ENCODE measurements at places on chromosomes 1 and 21.

- no peak for DNase-seq
- no peaks in the 10 kb centered on the region for H3K36me3 ChIP-seq
- no peak overlapping the region for H3K27ac ChIP-seq
- no peaks in the 10 kb centered on the region for H3K27me3 ChIP-seq
- no peak overlapping the region for H3K4me3 ChIP-seq
- peaks cover 26% of the 10 kb centered on the region for H3K4me1 ChIP-seq
Measured at GRCh38 chr1:54608566-54609230, 14.6 kb downstream of the FAM151A start.

GRCh38 chr1:36352910-36353878, 29.7 kb upstream of the EVA1B start:
- no peaks in the 10 kb centered on the region for H3K27me3 ChIP-seq
- no peak overlapping the region for H3K4me3 ChIP-seq
- peak overlapping the region; percentile 20 for H3K27ac ChIP-seq
- no peak for DNase-seq

- no peaks in the 10 kb centered on the region for H3K4me1 ChIP-seq
- no peak overlapping the region for H3K4me3 ChIP-seq
- peaks cover 20% of the 10 kb centered on the region for H3K27me3 ChIP-seq
- H3K36me3 ChIP-seq = no peaks in the 10 kb centered on the region
- no peak overlapping the region for H3K27ac ChIP-seq
- DNase-seq = no peak
Measured at GRCh38 chr1:233343262-233343661, 15.7 kb downstream of the MAP3K21 start.

- no peaks in the 10 kb centered on the region for H3K36me3 ChIP-seq
- peak overlapping the region; percentile 43 for H3K27ac ChIP-seq
- peaks cover 8% of the 10 kb centered on the region for H3K4me1 ChIP-seq
- DNase-seq = no peak
- no peaks in the 10 kb centered on the region for H3K27me3 ChIP-seq
Measured at GRCh38 chr21:45574081-45574501, 31.9 kb upstream of the SLC19A1 start.

- H3K27ac ChIP-seq = peak overlapping the region; percentile 15
- peaks cover 17% of the 10 kb centered on the region for H3K36me3 ChIP-seq
- peaks cover 41% of the 10 kb centered on the region for H3K4me1 ChIP-seq
- no peaks in the 10 kb centered on the region for H3K27me3 ChIP-seq
- H3K4me3 ChIP-seq = no peak overlapping the region
- no peak for DNase-seq
Measured at GRCh38 chr1:89887270-89887669, 66.4 kb downstream of the LRRC8D start.

GRCh38 chr1:86915737-86916235, 1.4 kb downstream of the HS2ST1 start:
- no peaks in the 10 kb centered on the region for H3K36me3 ChIP-seq
- H3K27me3 ChIP-seq = no peaks in the 10 kb centered on the region
- H3K4me1 ChIP-seq = peaks cover 39% of the 10 kb centered on the region
- DNase-seq = no peak
- no peak overlapping the region for H3K27ac ChIP-seq

DNA sequence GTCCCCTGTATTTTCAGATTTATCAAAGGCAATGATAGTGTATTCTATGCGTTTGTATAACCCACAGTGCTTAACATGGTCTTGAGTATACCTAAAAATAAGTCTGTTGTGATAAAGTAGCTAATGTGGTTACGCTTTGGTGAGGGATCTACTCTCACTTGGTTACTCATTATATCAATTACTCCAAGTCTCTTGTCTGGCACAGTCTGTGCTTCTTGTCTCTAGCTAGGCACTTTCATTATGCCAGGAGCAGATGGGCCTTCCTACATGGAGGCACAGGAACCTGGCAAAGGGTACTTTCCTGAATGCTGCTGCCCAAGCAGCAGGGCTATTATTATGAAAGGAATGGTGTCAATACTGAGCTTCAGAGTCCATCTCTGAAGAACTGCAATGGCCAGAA, 4.2 kb upstream of the PTPN22 start:
- H3K27me3 ChIP-seq = no peaks in the 10 kb centered on the region
- peaks cover 59% of the 10 kb centered on the region for H3K4me1 ChIP-seq
- no peak for DNase-seq
- no peaks in the 10 kb centered on the region for H3K36me3 ChIP-seq

DNA sequence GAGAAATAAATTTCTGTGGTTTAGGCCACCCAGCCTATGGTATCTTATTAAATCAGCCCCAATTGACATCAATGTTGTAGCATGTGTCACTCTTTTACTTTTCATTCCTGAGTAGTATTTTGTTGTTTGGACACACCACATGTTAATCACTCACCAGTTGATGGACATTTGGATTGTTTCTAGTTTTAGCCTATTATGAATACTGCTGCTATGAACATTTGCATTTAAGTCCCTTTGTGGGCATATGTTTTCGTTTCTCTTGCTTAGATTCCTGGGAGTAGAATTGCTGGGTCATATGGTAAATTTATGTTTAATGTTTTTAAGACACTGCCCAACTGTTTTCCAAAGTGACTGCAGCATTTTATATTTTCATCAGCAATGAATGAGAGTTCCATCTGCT, 50.2 kb upstream of the NUF2 start:
- no peaks in the 10 kb centered on the region for H3K4me1 ChIP-seq
- no peaks in the 10 kb centered on the region for H3K27me3 ChIP-seq
- no peak overlapping the region for H3K4me3 ChIP-seq
- H3K36me3 ChIP-seq = peaks cover 10% of the 10 kb centered on the region

DNA sequence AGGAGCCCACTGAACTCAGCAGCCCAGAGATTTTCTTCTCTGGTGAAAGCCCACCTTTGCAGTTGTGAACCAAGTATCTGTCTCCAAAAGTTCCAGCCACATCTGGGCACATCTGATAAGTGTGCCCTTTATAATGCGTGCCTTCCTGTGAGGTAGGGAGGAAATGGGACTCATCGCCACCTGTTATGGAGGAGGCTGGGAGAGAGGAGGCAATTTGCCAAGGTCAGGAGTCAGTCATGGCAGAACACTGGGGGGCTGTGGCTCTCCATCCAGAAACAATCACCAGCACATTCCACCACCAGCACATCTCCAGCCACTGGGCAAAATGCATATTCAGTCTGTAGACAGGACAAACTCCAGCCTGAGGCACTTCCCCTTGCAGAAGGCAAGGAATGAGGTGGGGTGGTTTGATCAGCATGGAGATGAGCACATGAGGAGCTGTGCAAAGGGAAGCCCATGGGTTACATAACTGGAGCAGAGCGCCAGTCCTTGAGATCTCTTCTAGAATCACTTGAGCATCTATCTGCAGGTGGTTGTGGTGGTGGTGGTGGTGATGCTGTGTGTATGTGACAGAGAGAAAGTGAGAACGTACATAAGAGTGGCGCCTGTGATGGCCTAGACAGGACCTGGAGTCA, 15.0 kb upstream of the LEMD1 start:
- DNase-seq = no peak
- no peak overlapping the region for H3K4me3 ChIP-seq
- peaks cover 7% of the 10 kb centered on the region for H3K27me3 ChIP-seq
- no peaks in the 10 kb centered on the region for H3K36me3 ChIP-seq
- no peak overlapping the region for H3K27ac ChIP-seq

DNA sequence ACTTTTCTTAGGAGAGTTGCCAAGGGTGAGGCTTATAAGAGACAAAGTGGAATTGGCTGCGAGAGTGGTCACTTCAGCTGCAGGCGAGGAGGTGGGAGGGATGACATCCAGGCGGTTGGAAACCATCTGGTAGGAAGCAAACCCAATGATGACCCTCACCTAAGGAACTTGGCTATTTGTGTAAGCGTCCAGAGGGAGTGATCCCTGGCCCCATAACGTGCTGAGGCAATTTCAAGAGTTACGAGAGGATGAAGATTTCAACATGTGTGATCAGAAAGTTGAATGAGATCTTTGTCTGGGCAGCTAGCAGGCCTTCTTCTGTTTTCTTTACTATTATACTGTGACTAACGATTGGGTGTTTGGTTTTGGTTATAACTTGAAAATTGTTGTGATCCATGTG, 102.7 kb upstream of the VANGL1 start:
- H3K4me3 ChIP-seq = no peak overlapping the region
- no peaks in the 10 kb centered on the region for H3K4me1 ChIP-seq
- peaks cover 2% of the 10 kb centered on the region for H3K36me3 ChIP-seq
- no peak overlapping the region for H3K27ac ChIP-seq
- no peak for DNase-seq
- H3K27me3 ChIP-seq = peaks cover 1% of the 10 kb centered on the region

DNA sequence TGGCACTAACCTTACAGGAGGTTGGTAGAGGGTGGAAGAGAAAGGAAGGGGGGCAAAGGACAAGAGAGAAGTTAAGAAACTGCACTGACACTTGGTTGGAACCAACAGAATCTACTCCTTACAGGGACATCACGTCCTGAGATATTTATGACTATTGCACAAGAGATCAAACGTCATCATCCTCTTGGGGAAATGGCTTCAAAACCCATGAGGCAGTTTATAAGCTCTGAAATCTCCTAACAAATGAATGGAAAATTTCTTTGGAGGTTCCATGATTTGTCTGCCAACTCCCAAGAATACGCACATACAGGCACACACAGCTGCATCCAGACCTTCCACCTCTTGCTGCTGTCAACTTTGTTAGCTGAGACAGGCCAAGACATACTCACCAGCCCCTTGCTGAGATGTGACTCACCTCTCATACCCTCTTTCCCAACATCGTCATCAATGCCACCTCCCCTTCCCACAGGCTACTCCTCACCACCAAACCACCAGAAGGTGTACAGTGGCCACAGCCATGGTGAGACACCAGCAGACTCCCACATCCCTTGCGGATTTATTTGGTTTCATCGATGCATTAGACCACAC, 135.5 kb downstream of the SETD4 start:
- peaks cover 2% of the 10 kb centered on the region for H3K4me1 ChIP-seq
- H3K4me3 ChIP-seq = no peak overlapping the region
- H3K36me3 ChIP-seq = no peaks in the 10 kb centered on the region

DNA sequence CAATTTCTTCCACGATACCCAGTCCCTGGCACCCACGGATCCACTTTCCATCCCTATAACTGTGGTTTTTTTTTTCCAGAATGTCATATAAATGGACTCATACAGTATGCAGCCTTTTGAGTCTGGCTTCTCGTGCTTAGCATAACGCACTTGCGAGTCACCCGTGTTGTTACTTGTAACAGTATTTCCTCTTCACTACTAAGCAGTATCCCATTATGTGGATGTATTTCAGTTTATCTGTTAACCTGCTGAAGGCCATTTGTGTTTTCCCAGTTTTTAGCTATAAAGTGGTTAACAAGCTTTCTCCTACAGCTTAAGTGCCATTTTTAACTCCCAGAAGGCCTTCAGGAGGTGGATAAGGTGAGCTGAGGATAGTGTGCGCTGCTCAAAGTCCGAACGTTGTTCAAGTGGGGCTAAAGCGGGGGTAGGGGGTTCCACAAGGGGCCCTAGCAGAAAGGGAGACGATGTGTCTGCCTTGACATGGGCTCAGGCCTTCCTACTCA, 829 bp downstream of the ADAR start:
- H3K27ac ChIP-seq = peak overlapping the region; percentile 100
- H3K4me1 ChIP-seq = peaks cover 84% of the 10 kb centered on the region
- no peak for DNase-seq
- no peaks in the 10 kb centered on the region for H3K36me3 ChIP-seq
- H3K27me3 ChIP-seq = no peaks in the 10 kb centered on the region
- peak overlapping the region; percentile 97 for H3K4me3 ChIP-seq

- H3K4me1 ChIP-seq = no peaks in the 10 kb centered on the region
- H3K4me3 ChIP-seq = no peak overlapping the region
- DNase-seq = no peak
- no peak overlapping the region for H3K27ac ChIP-seq
- H3K36me3 ChIP-seq = no peaks in the 10 kb centered on the region
Measured at GRCh38 chr1:153253076-153253475, 6.4 kb upstream of the LORICRIN start.

DNA sequence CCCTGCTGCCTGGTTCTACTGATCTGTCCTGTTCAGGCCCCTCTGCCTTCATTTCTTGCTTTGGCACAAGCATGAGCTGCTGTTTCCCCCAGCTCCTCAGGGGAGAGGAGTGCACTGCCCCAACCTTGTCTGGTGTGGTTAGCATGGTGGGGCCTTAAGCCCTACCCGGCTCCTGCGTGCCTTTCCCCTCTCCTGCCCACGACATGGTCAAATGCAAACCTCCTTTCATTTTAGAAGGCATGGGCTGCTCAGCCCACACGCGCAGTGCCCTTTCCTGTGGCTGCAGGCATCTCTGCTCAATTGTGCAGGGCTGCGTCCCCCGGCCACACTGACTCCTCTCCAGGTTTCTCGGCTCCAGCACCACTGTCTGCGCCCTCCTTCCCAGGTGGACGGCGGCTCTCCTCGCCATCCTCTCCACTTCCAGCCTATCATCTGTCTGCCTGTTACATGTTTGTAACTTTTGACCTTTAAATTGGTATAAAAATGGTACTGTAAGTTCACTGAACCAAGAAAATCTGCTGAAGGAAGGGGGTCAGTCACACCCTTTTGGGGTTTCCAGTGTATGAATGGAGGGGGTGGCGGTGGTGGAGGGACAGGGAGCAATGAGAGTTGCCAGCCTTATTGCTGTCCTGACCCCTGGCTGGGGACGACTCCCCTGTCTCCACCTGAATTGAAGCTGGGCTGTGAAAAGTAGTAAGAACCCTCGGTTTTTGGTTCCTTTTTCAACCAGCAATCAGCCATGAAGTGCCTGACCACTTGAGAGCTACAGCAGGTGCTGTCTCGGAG, 5.1 kb downstream of the PDE9A start:
- no peaks in the 10 kb centered on the region for H3K36me3 ChIP-seq
- H3K27me3 ChIP-seq = no peaks in the 10 kb centered on the region
- H3K27ac ChIP-seq = peak overlapping the region; percentile 85

- H3K27me3 ChIP-seq = no peaks in the 10 kb centered on the region
- no peak overlapping the region for H3K4me3 ChIP-seq
Measured at GRCh38 chr1:185426848-185427247, 109.8 kb upstream of the IVNS1ABP start.

DNA sequence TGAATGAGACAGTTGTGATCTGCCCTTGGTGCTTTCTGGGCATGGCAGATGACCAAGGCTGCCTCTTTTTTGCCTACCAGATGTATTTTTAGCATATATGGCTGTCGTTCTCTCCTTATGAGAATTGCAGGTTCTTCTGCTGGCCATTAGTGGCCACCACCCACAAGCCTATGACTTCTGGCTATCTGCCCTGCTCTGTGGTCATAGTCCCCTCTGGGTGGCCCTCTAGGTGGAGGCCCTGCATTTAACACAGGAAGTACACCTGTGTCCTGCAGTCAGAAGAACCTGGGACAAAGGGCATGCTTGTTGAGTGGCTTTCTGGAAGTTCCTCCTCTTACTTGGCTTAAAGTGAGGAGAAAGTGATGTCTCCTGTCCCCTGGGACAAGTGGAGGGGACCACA, 6.5 kb downstream of the FCAMR start:
- no peak for DNase-seq
- peaks cover 2% of the 10 kb centered on the region for H3K27me3 ChIP-seq
- H3K4me3 ChIP-seq = no peak overlapping the region

GRCh38 chr1:243254233-243254926, 701 bp downstream of the CEP170 start:
- peaks cover under 1% of the 10 kb centered on the region for H3K36me3 ChIP-seq
- peaks cover 53% of the 10 kb centered on the region for H3K4me1 ChIP-seq
- peak overlapping the region; percentile 100 for H3K27ac ChIP-seq
- no peaks in the 10 kb centered on the region for H3K27me3 ChIP-seq
- peak overlapping the region; percentile 97 for H3K4me3 ChIP-seq

- H3K27me3 ChIP-seq = no peaks in the 10 kb centered on the region
- no peak overlapping the region for H3K4me3 ChIP-seq
- H3K4me1 ChIP-seq = no peaks in the 10 kb centered on the region
- H3K36me3 ChIP-seq = no peaks in the 10 kb centered on the region
- no peak overlapping the region for H3K27ac ChIP-seq
- no peak for DNase-seq
Measured at GRCh38 chr1:93613898-93614297, 67.7 kb downstream of the BCAR3 start.
